Effector memory CD8-positive, alpha-beta T cell (primary cell): ENCODE measurements at places on chromosomes 5 and 9.
A peak's percentile ranks its signal among the peaks of the same experiment; 100 is the strongest.

GRCh38 chr5:146273109-146273508 lies 65.5 kb upstream of the POU4F3 start:
- DNase-seq: no peak

DNA sequence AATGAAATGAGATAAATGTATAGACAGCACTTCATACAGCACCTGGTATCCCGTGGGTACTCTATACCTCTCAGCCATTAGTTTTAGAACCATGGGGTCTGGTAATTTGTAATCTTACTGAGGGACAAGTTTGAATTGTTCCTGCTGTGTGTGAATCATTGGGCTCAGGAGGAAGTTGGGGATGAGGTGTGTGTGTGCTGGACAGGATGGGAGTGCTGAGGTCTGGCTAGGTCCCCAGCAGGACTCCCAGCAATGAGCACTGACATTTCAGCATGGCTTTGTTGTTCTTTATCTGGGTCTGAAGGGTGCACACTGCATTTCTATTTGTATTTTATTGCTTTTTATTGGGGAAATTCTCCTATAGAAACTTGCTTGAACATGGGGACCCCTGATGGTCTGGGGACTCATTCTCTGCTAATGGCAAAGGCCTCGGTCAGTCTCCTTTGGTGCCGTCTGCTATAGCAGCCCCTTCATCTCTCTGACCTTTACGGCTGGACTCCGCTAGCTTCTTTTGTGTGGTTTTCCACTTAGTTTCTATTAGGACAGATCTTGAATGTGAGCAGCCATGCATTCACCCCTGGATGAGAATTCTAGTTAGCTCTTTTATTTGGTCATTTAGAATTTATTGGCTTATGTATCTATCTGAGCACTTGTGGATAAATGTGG lies 98.1 kb downstream of the SREK1 start:
- no peak for DNase-seq

GRCh38 chr9:87178302-87178701 lies 231.0 kb upstream of the GAS1 start:
- DNase-seq: no peak

DNA sequence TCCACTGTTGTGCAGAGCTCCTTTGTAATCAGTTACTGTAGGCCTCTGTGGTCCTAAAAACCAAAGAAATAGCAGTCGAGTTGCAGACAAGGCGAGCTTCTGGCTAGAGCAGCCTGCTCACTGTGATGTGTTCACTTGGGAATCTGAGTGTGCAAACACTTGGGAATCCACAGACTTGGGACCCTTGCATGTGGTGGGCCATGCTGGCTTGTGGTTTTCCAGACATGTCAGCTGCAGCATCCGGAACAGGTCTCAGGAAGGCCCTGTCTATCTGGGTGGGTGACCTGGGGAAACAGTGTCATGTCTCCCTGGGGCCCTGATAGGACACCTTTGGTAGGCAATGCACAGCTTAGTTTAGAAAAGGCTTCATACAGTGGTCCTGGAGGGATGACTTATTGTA lies 66.4 kb downstream of the WWC1 start:
- no peak for DNase-seq

GRCh38 chr9:99820685-99821395 lies 845 bp upstream of the NR4A3 start:
- DNase-seq: peak; percentile 44

GRCh38 chr5:5487585-5488360 lies 65.3 kb downstream of the ICE1 start:
- DNase-seq: no peak

- DNase-seq: peak; percentile 79
These were observed 53.7 kb upstream of the KDM4C start for GRCh38 chr9:6703898-6704639.

DNA sequence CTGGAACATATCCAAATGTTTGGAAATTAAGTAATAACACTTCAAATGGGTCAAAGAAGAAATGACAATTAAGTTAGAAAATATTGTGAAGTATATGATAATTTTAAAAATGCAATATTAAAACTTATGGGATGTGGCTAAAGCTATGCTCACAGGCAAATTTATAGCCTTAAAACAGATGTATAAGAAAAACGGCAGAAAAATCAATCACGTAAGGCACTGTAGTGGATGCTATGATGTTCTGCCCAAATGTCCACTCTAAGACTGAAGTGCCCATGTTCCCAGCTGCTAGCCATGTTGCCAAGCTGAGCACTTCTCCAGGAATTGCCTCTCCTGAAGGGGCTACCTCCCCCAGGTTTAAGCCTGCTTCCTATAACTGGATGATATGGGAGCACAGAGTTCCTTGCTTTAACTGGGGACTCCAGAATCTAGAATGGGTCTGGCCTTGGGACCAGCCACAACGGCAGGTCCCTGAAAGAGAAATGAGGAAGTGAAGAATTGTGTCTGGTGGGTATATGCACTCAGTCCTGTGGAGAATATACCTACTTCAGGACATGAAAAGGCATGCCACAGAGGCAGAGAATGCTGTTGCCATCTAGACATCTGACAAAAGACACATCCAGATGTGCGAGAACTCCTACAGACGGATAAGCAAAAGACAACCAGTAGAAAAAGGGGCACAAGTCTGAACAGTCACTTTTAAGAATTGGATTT lies 78.2 kb upstream of the RXRA start:
- no peak for DNase-seq

- no peak for DNase-seq
These were observed 15.5 kb downstream of the SLC22A4 start for GRCh38 chr5:132309679-132310078.

DNA sequence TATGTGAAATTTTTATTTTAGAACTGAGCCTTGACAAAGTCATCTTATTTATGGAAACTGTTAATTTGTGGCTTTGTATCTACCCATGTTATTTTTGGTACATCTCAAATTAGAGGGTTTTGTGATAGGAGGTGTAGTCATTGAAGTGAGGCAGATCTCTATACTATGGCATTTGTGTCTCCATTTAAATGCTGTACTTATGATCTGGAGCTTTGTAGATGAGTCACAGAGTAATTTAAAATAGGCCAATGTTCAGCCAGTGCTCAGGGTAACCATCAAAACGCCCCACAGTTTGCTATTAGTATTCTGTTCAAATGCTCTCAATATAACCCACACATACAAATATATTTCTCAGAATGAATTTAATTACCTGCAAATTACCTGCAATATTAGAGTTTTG lies 351.5 kb upstream of the KLF9 start:
- DNase-seq: no peak

DNA sequence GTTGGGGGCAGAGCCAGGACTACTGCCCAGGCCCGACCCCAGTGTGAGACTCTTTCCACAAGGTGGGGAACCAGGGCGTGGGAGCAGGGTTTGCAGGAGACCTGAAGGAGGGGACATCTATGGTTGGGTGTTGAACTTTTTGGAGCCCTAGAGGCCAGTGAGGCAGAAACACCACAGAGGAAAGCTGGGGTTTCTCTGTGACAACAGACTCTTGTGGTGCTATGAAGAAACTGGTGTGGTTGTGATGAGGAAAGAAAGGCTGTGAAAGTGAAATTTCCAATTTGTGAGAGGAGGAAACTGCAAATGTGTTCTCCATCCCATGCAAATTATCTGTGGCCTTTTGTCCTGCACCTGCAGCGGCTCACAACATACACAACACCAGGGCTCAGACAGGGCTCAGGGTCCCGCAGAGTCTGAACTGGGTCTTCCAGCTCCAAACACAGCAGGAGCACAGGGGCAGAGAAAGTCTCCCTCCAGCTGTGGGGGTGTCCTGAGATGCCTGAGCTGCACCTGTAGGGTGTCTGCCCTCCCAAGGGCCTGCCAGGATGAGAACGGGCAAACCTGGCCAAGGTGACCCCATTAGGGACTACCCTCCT lies 51.4 kb upstream of the GRHPR start:
- DNase-seq: no peak

- no peak for DNase-seq
These were observed 70.8 kb downstream of the FAT2 start for GRCh38 chr5:151520294-151520693.

GRCh38 chr5:56674441-56674840 lies 140.9 kb upstream of the MAP3K1 start:
- no peak for DNase-seq

GRCh38 chr5:74177961-74178360 lies 462.6 kb downstream of the ENC1 start:
- DNase-seq: no peak
